ENCODE measurements at places on chromosomes 1 and 21. TPM values are rescaled to one million over a fixed set of nuclear protein-coding genes. Genes with fewer than 3 reads are reported as not detected.

The FAM163A gene
- total RNA-seq: 0.10 TPM

The TTC39A gene
- total RNA-seq: 0.81 TPM

The RAB42 gene
- 4.2 TPM for total RNA-seq

The CATSPERE gene
- total RNA-seq: 1.5 TPM

The PLA2G2A gene
- 310 TPM for total RNA-seq

The RBM11 gene
- 0.46 TPM for total RNA-seq

- DNase-seq: no peak
These were observed 67.8 kb upstream of the BCAR3 start for GRCh38 chr1:93749487-93749886.

- DNase-seq: no peak
These were observed 149.9 kb upstream of the ZNF648 start for GRCh38 chr1:182211386-182211785.

DNA sequence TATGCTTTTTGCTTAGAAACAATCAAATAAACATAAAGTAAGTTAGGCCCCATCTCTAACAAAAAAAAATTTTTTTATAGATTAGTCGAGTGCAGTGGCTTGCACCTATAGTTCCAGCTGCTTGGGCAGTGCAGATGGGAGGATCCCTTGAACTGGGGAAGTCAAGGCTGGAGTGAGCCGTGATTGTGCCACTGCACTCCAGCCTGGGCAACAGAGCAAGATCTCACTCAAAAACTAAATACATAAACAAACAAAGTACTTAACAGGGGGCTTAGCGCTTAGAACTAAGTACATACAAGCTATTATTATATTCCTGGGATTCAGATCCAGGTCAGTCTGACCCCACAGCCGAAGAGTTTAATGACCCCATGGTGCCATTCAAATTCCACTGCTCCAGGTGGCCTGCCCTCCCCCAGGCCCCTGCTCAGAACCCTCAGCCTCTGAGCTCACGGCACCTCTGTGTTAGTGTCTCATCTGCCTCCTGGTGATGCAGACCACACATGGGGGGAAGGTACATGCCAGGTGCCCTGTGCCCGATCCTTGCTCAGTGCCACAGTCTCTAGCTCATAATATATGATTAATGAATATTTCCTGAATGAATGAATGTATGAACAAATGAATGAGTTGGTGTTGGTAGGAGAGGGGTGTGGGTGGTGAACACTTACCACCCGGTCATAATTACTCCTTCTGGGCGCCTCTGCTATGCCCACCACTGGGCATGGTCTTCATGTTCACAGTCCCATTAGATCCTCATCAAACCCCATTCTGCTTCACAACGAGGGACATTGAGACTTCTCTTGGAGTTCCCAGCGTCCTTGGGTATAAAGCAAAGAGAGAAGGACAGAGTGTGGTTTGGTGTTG is 14.6 kb downstream of the NCMAP start:
- no peak for DNase-seq

DNA sequence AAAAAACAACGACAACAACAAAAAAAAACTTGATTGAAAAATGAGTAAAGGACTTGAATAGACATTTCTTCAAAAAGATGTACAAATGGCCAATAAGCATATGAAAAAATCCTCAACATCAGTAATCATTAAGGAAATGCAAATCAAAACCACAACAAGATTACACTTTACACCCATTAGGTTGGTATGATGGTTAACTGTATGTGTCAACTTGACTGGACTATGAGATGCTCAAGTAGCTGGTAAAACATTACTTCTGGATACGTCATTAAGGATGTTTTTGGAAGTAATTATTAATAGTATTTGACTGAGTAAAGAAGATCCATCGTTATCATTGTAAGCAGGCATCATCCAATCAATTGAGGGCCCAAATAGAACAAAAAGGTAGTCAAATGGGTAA is 34.9 kb upstream of the LYPLAL1 start:
- no peak for DNase-seq

- DNase-seq: no peak
These were observed 256.3 kb upstream of the ADGRL4 start for GRCh38 chr1:79262745-79263258.

GRCh38 chr1:217052626-217053025 is 329.4 kb upstream of the ESRRG start:
- DNase-seq: no peak

DNA sequence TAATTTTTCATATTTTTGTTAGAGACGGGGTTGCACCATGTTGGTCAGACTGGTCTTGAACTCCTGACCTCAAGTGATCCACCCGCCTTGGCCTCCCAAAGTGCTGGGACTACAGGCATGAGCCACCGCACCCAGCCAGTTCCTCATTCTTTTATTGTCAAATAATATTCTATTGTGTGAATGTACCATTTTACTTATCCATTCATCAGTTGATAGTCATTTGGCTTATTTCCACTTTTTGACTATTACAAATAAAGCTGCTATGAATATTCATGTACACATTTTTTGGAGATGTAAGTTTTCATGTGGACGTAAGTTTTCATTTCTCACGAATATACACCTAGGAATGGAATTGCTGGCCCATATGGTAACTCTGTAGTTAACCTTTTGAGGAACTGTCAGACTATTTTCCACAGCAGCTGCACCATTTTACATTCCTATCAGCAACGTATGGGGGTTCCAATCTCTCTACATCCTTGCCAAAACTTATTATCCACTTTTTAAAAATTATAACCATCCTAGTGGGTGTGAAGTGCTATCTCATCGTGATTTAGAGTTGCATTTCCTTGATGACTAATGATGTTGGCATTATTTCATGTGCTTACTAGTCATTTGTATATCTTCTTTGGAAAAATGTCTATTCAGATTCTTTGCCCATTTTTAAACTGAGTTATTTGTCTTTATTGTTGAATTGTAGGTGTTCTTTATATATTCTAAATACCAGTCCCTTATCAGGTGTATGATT is 12.7 kb downstream of the PACC1 start:
- DNase-seq: no peak
